ENCODE measurements at places on chromosomes 7 and 10.

- DNase-seq = no peak
Observed at GRCh38 chr7:37815671-37816371, 32.6 kb upstream of the NME8 start.

GRCh38 chr10:71581376-71581775, 138.2 kb downstream of the C10orf105 start:
- no peak for DNase-seq

GRCh38 chr10:59959504-59960018, 53.2 kb upstream of the CCDC6 start:
- DNase-seq = no peak

DNA sequence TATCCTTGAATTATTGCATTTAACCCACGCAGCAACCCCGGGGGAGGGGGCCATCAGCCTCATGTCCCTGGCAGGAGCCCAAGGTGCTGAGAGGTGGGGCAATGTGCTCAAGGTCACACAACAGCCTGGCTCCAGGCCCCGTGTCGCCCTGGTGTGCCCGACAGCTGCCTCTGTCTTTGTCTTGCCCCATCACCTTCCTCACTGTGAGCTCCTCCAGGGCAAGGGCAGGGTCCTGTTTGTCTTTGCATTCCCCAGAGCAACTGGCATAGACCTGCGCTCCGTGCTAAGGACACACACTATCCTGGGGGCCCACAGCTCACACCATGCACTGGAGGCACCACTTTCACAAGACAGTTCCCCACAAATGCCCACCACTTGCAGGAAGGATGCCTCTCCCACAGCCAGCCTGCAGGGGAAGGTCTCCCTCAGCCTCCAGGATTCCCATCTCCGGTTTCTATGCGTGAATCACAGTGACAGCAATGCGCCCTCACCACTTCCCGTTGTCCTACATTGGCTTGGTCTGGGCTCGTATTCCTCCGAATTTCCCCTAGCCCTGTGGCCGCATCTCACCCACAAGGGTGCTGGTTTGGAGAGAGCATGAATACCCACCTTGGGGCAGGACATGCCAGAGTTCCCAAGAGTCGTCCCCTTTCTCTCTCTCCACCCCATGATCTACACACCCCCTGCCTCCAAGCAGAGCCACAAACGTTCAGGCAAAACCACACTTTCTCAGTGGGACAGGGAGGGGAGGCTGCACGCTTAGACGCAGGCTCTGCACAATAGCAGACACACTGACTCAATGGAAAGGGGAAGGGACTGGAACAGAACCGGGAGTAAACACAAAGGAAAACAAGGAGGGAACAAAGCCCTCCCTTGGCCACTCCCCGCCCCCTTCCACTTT, 10.3 kb downstream of the ITPRIP start:
- DNase-seq = no peak

DNA sequence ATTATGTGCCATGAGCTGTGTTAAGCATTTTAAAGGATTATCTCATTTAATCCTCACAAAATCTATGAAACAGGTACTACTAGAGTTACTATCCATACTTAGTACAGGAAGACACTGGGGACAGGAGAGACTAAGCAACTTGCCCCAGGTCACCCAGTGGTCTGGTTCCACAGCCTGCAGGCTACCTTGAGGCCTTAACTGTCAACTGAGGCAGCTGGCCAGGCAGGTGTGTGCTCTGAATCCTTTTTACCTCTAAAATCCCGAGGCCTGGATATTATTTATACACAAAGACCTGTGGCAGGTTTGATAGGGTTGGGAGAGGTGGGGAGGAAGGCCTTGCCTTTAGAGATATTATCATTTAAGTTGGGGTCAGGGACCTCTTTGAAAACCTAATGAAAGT, 3.1 kb downstream of the ZNF777 start:
- no peak for DNase-seq

- no peak for DNase-seq
Observed at GRCh38 chr10:26311383-26311940, 94.9 kb downstream of the GAD2 start.

DNA sequence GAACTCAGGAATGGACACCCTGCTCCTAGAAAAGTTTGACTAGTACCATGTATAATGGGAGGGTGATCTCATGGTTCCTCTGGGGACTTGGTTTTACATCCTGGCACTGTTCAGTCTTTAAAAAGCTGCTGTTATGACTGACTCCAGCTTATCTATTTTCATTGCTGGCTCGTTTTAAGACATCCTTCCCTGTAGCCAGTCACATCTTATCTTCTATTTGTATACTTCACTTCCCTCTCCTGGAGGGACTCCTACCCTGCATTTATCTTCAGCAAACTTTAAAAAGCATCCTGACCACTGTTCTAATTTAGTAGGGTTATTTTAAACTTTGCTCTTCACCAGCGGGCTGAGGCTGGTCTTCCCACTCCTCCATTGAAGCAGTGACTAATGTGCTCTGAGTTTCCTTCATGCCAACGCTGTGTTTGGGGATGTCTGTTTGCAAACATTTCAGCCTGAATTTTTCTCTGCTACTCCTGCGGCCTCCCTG, 72.9 kb upstream of the ARMC3 start:
- DNase-seq = no peak

DNA sequence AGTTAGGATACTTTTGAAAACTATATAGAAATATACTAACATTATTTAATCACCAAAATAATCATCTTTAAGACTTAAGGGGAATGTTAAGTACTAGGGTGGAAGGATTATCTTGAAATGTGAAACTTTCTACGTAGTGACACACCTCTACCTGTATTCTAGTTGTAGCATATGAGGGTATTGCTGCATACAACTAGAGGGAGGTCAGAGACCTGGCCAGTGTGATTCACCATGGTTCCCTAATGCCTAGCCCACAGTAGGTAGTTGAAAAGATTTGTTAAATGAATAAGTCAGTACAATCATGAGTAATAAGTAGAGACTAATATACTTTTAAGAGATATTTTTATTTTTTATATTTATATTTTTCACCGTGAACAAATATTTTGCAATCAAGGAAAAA, 84.1 kb upstream of the RPA3 start:
- DNase-seq = no peak

DNA sequence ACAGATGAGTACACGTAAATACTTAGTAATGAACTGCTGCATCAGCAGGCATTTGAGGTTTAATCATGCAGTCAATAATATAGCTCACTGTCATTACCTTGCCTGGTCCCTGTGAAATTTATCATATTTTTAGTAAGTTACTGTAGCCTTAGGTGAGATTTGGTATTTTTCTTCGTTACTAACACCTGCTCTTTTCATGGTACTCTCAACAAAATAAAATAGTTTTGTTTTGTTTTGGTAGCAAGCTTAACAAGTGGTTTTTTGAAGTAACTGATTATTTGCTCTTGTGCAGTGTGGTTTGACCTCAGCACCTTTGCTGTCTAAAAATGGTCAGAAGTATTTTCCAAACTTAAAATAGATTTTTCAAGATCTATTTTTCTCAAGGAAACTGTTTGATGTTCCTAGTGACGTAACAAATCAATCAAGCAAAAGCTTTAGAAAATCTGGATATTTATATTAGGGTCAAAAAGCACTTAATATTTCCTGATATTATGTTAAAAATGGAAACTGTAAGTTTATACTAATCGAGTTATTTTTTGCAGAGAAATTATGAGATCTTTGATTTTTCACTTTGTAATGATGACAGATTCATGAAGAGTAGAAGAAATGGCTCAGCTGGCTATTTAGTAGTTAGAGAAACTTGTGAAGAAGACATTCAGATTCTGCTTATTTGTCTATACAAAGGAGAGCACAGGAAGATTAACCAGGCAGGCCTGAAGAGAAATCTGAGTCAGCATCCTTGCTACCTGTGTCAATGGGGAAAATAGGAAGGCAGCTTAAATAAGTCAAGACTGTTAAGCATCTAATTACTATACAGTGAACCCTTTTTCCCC, 21.0 kb upstream of the RPA3 start:
- no peak for DNase-seq

DNA sequence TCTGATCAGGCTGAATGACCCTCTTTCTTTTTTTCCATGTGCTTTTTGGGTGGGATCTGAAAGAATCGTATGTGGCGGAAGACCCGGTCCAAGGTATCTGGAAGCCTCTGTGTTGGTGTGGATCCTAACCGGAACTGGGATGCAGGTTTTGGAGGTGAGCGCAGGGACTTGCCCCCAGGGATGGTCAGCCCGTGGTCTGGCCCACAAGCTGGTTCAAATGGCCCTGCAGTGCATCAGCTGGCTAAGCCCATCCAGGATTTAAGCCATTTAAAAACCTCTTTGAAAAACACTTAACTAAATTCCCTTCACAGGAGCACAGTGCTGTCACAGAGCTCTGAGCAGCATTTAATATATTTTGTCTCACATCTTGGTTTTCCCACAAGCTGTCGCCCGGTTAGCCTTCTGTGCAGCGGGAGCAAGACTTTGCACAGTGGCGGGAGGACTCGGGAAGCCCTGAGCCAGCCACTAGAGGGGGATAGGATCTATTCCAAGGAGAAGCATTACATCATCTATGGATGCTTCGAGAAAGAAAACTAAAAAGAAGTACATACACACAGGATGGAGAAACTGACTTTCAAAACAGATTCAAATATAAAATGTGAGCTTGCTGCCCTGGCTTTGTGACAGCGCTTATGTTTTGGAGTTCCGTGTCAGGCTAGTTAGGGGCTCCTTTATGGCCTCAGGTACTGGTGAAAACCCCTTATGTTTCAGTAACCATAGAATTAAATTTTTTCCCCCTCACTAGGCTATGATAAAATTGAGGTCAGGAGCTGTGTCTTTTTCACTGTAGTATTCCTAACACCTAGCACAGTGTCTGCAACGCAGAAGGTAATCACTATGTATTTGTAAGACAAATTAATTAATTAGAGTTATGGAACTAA, 11.3 kb downstream of the CPA2 start:
- DNase-seq = peak; percentile 60
